ENCODE measurements at places on chromosomes 3 and 15.

DNA sequence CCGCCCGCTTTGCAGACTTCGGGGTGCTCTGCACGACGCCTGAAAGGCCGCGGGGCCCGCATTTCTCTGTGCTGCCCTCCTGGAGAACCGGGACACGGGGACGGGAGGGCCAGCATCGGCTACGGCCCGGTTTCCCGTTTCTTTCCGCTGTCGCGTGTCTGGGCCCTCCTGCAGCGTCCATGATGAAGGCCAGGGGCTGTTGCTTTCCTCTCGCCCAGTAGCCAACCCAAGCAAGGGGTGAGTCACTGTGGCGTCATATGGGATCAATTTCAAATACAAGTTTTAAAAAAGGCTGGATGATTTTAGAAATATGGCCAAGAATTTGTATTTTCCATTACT lies 435 bp downstream of the SLC35G2 start:
- peaks cover 5% of the 10 kb centered on the region for H3K36me3 ChIP-seq
- peak; percentile 62 for DNase-seq
- H3K4me3 ChIP-seq: peak overlapping the region; percentile 72
- H3K27ac ChIP-seq: peak overlapping the region; percentile 27
- peaks cover 30% of the 10 kb centered on the region for H3K27me3 ChIP-seq

DNA sequence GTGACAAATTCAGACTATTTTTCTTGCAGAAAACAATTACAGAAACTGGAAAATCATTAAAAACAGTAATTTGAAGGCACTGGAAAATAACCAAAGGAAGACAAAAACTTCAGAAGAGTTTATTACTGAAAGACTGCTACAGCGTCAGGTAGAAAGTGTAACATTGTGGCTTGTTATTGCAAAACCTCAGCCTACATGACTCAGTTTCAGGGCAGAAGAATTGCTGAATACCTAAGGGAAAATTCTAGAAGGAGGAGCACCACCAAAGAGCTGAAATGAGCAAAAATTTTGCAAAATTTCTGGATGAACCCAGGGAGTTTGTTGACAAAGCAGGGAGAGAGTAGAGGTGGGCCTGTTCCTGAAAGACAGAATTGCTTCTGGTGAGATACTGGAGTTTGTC lies 219.6 kb downstream of the C3orf38 start:
- H3K4me3 ChIP-seq: no peak overlapping the region
- H3K36me3 ChIP-seq: no peaks in the 10 kb centered on the region
- H3K27me3 ChIP-seq: no peaks in the 10 kb centered on the region
- H3K27ac ChIP-seq: no peak overlapping the region
- DNase-seq: no peak

- peaks cover 4% of the 10 kb centered on the region for H3K27me3 ChIP-seq
- no peak overlapping the region for H3K27ac ChIP-seq
- no peak for DNase-seq
- no peaks in the 10 kb centered on the region for H3K4me1 ChIP-seq
- H3K4me3 ChIP-seq: no peak overlapping the region
Observed at GRCh38 chr3:5510300-5510699, 322.8 kb downstream of the EDEM1 start.

DNA sequence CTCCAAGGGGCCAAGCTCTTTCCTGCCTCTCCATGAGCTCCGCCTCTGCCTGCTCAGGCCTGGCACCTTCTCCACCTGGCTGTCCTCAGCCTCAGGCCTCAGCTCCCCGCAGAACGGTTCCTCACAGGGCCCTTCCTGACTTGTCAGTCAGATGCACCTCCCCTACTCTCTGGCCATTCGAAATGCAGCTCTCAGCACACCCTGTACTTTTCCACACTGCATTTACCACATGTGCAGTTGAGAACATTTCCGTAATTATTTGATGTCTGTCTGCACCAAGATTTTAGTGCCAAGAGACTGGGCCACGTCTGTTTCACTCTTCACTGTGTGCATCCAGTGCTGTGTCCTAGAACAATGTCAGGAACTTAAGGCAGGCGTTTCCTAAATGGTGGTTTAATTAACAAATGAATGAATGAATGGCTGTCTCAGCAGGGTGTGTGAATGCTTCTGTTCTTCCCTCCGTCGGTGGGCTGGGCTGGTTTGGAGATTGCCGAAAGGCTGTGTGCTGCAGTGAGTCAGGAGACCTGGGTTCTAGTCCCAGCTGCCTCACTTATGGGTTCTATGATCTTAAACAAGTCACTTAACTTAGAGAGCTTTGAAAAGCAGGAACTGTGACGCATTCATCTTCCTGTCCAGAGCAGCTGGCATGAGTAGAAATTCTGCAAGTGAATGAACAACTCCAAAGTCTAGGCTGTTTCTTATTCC lies 5.4 kb downstream of the MUC4 start:
- H3K27me3 ChIP-seq: peaks cover 16% of the 10 kb centered on the region
- H3K4me1 ChIP-seq: peaks cover 45% of the 10 kb centered on the region
- peak overlapping the region; percentile 73 for H3K27ac ChIP-seq
- no peak overlapping the region for H3K4me3 ChIP-seq
- H3K36me3 ChIP-seq: no peaks in the 10 kb centered on the region

DNA sequence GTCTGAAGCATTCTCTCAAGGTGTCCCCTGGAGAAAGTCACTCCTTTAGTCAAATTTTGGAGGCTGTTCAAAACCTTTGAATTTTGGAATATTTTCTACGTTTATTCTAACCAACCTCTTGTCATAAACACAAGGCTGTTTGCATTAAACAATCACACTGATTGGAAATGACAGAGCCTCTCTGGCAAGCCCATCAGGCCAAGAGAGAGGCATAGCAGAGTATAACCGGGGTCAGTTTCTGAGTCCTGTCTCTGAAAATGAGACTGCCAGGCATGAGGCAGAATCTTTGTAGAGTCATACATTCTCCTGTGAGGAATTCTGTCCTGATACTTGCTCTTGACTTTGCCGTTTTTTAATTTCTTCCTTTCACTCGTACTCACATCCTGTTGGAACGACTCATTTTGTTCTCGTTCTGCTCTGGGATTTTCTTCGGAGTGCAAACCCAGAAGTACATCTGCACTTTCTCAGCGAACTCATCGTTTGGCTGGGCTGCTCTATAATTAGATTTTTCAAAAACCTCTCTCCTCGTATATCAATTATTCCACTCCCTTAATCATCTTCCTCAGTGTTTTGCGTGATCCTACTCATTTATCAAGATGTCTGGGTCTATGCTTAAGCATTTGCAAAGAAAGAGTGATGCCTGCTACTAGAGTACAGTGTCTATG lies 114.2 kb downstream of the AGBL1 start:
- H3K4me3 ChIP-seq: no peak overlapping the region
- H3K27me3 ChIP-seq: peaks cover 25% of the 10 kb centered on the region
- H3K36me3 ChIP-seq: no peaks in the 10 kb centered on the region

- H3K4me3 ChIP-seq: no peak overlapping the region
- H3K4me1 ChIP-seq: peaks cover 49% of the 10 kb centered on the region
- DNase-seq: peak; percentile 62
- H3K27ac ChIP-seq: peak overlapping the region; percentile 98
- H3K36me3 ChIP-seq: peaks cover 29% of the 10 kb centered on the region
- H3K27me3 ChIP-seq: no peaks in the 10 kb centered on the region
Observed at GRCh38 chr15:85649372-85649771, 145.4 kb downstream of the KLHL25 start.

- DNase-seq: peak; percentile 32
- H3K4me3 ChIP-seq: no peak overlapping the region
- peaks cover 72% of the 10 kb centered on the region for H3K27me3 ChIP-seq
Observed at GRCh38 chr15:45112591-45113379, 1.2 kb downstream of the DUOX2 start.

DNA sequence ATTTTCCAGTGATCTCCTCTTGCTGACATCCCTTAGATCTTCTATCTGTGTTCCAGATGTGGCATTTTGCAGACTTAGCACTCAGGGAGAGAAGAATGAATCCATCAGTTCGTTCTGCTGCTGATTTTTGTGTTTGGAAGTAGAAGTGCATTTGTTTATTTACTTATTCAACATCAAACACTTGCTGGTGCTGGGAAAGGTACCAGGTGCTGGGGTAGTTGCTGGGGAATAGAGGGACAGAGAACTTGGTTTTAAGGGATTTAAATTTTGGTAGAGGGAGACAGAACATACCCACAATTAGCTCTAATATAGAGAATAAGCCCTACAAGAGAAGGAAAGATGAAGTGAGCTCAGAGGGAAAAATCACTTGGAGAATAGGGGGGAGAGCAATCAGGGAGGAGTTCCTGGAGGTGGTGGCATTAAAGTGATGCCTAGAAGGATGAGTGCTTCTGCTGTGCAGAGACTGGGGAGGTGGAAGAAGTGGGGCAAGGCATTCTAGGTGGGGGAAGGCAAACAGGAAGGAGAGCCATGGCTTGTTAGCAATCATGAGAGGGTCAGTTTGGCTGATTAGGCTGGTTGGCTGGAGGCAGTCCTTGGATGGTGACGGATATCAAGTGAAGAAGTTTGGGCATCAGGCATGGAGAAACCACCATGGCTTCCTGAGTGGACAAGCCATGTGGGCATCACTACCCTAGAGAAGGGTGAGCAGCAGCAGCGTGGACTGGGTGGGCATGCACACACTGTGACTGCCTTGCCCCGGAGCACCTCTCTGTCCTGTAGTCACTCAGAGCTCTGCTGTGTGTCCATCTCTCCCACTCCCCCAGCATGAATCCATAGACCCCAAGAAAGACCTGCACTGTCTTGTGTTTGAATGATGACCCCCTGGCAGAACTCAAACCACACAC lies 197.3 kb downstream of the OPA1 start:
- H3K4me1 ChIP-seq: no peaks in the 10 kb centered on the region
- no peak for DNase-seq
- no peaks in the 10 kb centered on the region for H3K36me3 ChIP-seq
- H3K27ac ChIP-seq: no peak overlapping the region

DNA sequence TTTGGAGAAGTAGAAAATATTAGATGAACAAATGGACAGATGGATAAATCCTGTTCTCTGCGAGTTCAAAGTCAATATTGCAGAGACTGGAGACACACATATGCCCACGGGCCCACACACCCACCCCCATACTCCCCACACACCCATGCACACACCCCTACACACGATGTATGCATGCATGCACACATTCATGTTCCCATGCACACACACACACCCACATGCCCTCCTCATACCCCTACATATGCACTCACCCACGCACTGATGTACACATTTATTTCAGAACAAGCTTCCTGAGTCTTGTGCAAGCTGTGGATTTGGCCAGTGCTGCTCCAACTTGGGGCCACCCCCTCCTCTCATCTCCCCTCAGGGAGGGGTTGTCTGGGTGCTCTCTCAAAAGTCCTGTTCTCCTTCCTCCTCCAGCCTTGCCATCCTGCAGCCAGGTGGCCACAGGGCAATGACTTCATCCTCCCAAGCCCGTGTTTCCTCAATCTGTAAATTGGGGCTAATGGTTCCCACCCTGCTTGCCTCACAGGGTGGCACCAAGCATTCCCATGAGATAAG lies 16.4 kb downstream of the MAPKAPK3 start:
- peaks cover 47% of the 10 kb centered on the region for H3K36me3 ChIP-seq
- DNase-seq: no peak
- H3K27ac ChIP-seq: peak overlapping the region; percentile 52
- peaks cover 86% of the 10 kb centered on the region for H3K4me1 ChIP-seq

- DNase-seq: peak; percentile 30
- H3K27ac ChIP-seq: peak overlapping the region; percentile 95
- peaks cover 39% of the 10 kb centered on the region for H3K4me1 ChIP-seq
- peaks cover 4% of the 10 kb centered on the region for H3K36me3 ChIP-seq
- peak overlapping the region; percentile 1 for H3K4me3 ChIP-seq
Observed at GRCh38 chr3:119700269-119700919, 2.4 kb upstream of the CFAP91 start.

DNA sequence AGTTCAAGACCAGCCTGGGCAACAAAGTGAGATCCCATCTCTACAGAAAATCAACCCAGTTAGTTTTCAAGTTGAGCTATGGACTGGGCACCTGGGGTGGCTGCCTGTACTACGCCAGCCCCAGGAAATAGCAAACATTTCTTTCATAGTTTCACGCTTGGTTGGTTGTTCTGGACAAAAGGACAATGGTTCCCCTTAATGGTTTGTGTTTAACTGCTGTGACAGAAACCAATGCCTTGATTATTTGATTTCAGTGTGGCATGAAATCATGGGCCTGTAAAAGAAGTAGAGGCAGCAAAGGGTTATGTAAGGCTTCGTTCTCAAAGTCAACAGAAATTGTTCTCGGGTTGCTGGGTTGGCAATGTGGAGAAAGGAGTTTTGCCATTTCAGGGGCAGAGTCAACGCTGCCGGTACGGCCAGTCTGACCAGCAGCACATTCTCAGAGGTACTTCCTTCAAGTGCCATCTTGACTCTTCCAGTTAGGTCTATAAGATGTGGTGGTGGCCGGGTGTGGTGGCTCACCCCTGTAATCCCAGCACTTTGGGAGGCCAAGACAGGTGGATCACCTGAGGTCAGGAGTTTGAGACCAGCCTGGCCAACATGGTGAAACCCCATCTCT lies 12.7 kb downstream of the LCMT2 start:
- no peaks in the 10 kb centered on the region for H3K4me1 ChIP-seq
- peaks cover 15% of the 10 kb centered on the region for H3K27me3 ChIP-seq
- no peaks in the 10 kb centered on the region for H3K36me3 ChIP-seq
- no peak overlapping the region for H3K4me3 ChIP-seq
- H3K27ac ChIP-seq: no peak overlapping the region
- DNase-seq: no peak

DNA sequence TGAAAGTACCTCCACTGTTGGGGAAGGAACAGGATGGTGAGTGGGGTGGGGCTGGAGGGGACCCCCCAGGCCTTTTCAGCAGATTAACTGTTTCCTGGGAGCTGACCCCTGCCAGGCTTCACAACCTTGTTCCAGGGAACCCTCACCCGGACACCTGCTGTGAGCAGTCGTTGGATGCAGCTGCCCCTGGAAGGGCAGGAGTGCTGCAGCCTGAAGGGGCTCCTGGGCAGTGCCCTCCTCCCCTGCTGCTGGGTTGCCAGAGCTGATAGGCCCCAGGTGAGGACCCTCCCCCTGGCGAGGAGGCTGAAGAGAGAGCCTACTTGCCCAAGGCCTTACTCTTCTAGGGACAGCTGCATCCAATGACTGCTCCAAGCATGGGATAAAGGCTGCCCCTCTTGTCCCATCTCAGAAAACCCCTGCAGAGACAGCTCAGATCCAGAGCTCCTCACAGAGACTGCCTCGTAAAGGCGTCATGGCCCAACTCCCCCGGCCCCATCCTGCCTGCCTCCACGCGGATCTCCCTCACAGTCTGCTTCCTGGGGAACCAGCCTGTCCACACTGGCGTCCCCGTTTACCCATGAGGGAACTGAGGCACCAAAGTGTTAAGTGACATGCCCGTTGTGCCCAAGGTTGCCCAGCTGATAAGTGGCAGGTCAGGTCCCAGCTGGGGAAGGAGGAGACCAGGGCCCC lies 193.4 kb upstream of the LINGO1 start:
- H3K4me1 ChIP-seq: no peaks in the 10 kb centered on the region
- H3K4me3 ChIP-seq: no peak overlapping the region
- H3K27ac ChIP-seq: no peak overlapping the region
- no peak for DNase-seq

DNA sequence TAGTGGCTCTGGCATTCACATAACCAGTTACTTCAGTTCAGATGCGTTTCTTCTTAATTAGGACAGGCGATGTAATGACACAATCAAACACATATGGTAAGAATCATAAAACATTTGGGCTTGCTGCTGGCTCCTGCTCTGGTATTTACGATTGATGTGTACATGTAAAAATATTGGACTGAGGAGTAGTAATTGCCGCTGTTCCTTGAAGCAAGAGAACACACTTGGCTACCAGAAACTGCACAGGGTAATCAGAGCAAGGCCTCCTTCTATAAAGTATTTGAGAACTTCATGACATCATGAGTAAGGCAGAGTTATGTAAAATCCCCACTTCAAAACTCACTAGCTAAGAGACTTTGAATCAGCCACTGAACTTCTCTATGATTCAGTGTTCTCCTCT lies 158.1 kb downstream of the SSR3 start:
- DNase-seq: no peak
- no peaks in the 10 kb centered on the region for H3K4me1 ChIP-seq
- H3K36me3 ChIP-seq: no peaks in the 10 kb centered on the region
- H3K27ac ChIP-seq: no peak overlapping the region
- no peak overlapping the region for H3K4me3 ChIP-seq
- peaks cover 6% of the 10 kb centered on the region for H3K27me3 ChIP-seq

Measured in activated CD4-positive, alpha-beta T cell treated with anti-CD3 and anti-CD28 coated beads for 36 hours (primary cell).